Activated naive CD8-positive, alpha-beta T cell treated with anti-CD3 and anti-CD28 coated beads, Interleukin-2, amount 50 U/mL, for 16 hours (primary cell): ENCODE measurements at places on chromosomes 4 and X.

DNA sequence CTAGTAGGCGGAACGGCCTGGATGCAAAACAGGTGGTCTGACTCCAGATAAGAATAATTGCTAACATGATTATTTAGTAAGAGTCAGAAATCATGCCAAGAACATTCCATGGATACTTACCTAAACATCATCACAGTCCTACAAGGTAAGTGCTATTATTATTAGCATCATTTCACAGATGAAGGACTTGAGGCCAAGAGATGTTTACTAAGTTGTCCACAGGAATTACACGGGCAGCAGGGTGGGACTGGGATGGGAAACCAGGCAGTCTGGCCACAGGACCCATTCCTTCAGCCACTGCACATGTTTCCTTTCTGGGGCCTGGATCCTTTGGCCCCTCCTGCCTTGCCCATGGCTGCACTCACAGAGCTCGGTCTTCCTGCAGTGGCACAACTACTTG is 48.3 kb downstream of the ANAPC4 start:
- DNase-seq, result no peak

GRCh38 chr4:47839259-47839658 is 1.4 kb upstream of the CORIN start:
- no peak for DNase-seq

GRCh38 chr4:87521757-87522374 is 7.3 kb downstream of the SPARCL1 start:
- DNase-seq, result no peak

- DNase-seq, result no peak
Measured at GRCh38 chr4:78688366-78688765, 87.8 kb upstream of the BMP2K start.
